ENCODE measurements at places on chromosomes 12 and 14. TPM values are rescaled to one million over a fixed set of nuclear protein-coding genes. Genes with fewer than 3 reads are reported as not detected.

OR6C65 gene
- not detected for total RNA-seq

KRT71 gene
- 0.29 TPM for total RNA-seq

GALNT9 gene
- total RNA-seq = 12.0 TPM

SLC6A12 gene
- total RNA-seq = 15.2 TPM

CD27 gene
- total RNA-seq = 0.12 TPM

SHMT2 gene
- 77.4 TPM for total RNA-seq

LRRC43 gene
- 5.3 TPM for total RNA-seq

A2M gene
- total RNA-seq = 306 TPM

LMBR1L gene
- total RNA-seq = 69.4 TPM

SYNDIG1L gene
- 0.06 TPM for total RNA-seq

TEDC1 gene
- 8.7 TPM for total RNA-seq

HOXC11 gene
- total RNA-seq = 1.5 TPM

VWF gene
- total RNA-seq = 34.8 TPM

ABCC9 gene
- 49.5 TPM for total RNA-seq

KLHL33 gene
- total RNA-seq = 1.5 TPM

ATP5F1B gene
- 545 TPM for total RNA-seq

IRAK3 gene
- total RNA-seq = 10.5 TPM

ESPL1 gene
- 9.9 TPM for total RNA-seq

RFLNA gene
- total RNA-seq = 15.0 TPM

SDSL gene
- total RNA-seq = 8.3 TPM

PLXNC1 gene
- total RNA-seq = 12.8 TPM

NGB gene
- total RNA-seq = not detected

SLC4A8 gene
- total RNA-seq = 3.0 TPM

ARPC3 gene
- total RNA-seq = 155 TPM

LTBP2 gene
- total RNA-seq = 14.4 TPM

CEBPE gene
- 1.1 TPM for total RNA-seq

CATSPERB gene
- total RNA-seq = 0.99 TPM

KRT78 gene
- not detected for total RNA-seq

PLEKHA5 gene
- total RNA-seq = 87.2 TPM

ADAM20 gene
- total RNA-seq = 3.2 TPM

CCDC177 gene
- total RNA-seq = not detected

PTPN21 gene
- 42.0 TPM for total RNA-seq

APEX1 gene
- 76.1 TPM for total RNA-seq

MMAB gene
- total RNA-seq = 23.8 TPM

CELA1 gene
- total RNA-seq = not detected

KCNC2 gene
- 2.2 TPM for total RNA-seq

E2F7 gene
- total RNA-seq = 4.6 TPM

TAS2R10 gene
- 1.6 TPM for total RNA-seq

KRT83 gene
- total RNA-seq = not detected

TUNAR gene
- total RNA-seq = 0.23 TPM

FGF23 gene
- total RNA-seq = 0.06 TPM

COX8C gene
- total RNA-seq = not detected

PKP2 gene
- total RNA-seq = 19.1 TPM

NRIP2 gene
- total RNA-seq = 8.4 TPM

ERBB3 gene
- 123 TPM for total RNA-seq

GMFB gene
- total RNA-seq = 60.4 TPM

KRT6A gene
- total RNA-seq = not detected

CMTM5 gene
- total RNA-seq = 3.7 TPM

SNRNP35 gene
- 22.5 TPM for total RNA-seq

ASCL1 gene
- 0.23 TPM for total RNA-seq

RNASE4 gene
- 13.5 TPM for total RNA-seq

LETMD1 gene
- total RNA-seq = 67.9 TPM

KLHDC1 gene
- total RNA-seq = 6.2 TPM

TMEM52B gene
- 127 TPM for total RNA-seq

HRK gene
- 0.29 TPM for total RNA-seq

NEDD1 gene
- 44.5 TPM for total RNA-seq

NFE2 gene
- 6.6 TPM for total RNA-seq

CLEC6A gene
- 0.12 TPM for total RNA-seq
